T47D (cell line): ENCODE measurements at places on chromosomes 4 and X.
A peak's percentile ranks its signal among the peaks of the same experiment; 100 is the strongest.

DNA sequence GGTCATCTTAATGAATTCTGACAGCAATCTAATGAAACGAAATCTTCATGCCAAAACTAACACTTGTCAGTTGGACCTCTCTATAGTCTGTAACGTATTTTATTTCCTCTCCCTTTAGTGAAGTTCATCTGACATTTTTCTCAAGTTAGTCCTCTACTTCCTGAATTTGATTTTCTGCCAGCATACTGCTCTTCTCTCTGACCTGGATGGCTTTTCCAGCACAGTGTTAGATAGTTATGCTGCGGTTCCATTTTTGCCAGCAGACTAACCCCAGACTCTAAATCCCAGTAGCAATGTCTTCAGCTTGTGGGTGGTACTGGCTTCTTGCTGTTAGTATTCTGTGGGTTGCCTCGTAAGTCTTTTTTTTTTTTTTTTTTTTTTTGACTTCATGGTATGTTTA is 146.7 kb upstream of the VEGFC start:
- DNase-seq: no peak

DNA sequence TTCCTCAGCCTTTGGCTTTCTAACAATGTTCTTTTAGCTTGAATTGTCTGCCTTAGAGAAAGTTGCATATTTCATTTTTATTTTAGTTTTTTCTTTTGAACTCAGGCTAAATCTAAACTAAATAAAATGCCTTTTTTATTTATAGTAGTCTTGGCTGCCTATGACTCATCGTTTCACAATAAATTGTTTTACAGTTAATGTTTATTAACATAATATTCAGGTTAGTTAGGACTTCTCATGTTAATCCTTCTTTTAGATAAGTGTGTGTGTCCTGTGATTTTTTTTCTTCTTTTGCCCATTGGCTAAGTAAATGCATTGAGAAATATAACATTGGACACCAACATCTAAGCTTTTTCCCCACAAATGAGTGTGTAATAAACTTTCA is 1.6 kb downstream of the RP2 start:
- no peak for DNase-seq

GRCh38 chr4:169060391-169061091 is 50.5 kb upstream of the CBR4 start:
- no peak for DNase-seq

DNA sequence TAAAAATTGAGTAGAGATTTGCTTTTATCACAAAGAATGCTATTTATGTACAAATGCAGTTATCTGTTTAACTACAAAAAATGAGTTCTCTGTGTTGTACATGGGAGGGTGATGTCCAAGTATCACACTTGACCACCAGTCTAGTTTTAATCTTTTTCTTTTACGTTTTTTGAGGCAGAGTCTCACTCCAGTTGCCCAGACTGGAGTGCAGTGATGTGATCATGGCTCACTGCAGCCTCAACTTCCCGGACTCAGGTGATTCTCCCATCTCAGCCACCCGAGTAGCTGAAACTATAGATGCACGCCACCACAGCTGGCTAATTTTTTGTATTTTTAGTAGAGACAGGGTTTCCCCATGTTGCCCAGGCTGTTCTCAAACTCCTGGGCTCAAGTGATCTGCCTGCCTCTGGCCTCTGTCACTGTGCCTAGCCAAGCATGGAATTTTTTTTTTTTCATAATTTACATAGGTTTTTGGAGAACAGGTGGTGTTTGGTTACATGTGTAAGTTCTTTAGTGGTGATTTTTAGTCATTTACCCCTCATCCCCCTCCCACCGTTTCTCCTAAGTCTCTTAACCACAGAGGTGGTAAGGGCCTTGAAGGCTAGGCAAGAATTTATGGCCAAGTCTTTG is 47.9 kb upstream of the RPA4 start:
- DNase-seq: no peak

DNA sequence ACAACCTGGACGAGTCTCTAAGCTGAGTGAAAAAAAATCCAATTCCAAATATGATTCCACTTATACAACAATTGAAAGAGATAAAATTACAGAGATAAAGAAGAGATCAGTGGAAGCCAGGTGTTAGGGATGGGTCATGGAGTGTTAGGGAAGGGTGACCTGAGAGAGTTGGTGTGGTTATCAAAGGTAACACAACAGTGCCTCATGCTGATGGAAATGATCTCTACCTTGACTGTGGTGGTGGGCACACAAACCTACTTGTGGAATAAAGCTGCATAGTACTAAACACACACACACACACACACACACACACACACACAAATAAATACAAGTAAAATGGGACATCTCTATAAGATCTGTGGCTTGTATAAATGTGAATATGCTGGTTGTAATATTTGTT is 26.0 kb downstream of the BEND2 start:
- DNase-seq: no peak

- no peak for DNase-seq
These were observed 74.7 kb upstream of the C4orf50 start for GRCh38 chr4:6092971-6093370.

- DNase-seq: no peak
These were observed 73.9 kb downstream of the AMOT start for GRCh38 chrX:112766774-112767173.

DNA sequence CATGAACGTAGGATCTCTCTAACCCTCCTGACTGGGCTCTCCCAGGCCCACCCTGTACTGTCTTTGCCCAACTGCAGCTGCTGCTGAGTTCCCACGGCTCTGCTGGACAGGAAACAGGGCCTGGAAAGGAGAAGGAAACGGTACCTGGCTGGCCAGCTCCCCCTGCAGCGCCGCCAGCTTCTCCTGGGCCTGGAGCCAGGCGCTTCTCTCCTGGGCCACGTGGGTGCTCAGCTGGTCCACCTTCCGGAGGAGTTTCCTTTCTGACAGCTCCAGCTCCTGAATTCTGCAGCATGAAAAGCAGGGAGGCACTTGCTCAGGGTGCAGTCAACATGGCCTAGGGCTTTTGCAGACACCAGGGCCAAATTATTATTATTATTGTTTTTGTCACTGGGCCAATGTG is 6.5 kb downstream of the C4orf50 start:
- DNase-seq: peak; percentile 53

GRCh38 chr4:8221476-8221875 is 22.4 kb downstream of the SH3TC1 start:
- DNase-seq: no peak

- DNase-seq: no peak
These were observed 153.5 kb upstream of the FAM241A start for GRCh38 chr4:111991797-111992196.

GRCh38 chrX:131477498-131477897 is 66.4 kb upstream of the OR13H1 start:
- DNase-seq: no peak

DNA sequence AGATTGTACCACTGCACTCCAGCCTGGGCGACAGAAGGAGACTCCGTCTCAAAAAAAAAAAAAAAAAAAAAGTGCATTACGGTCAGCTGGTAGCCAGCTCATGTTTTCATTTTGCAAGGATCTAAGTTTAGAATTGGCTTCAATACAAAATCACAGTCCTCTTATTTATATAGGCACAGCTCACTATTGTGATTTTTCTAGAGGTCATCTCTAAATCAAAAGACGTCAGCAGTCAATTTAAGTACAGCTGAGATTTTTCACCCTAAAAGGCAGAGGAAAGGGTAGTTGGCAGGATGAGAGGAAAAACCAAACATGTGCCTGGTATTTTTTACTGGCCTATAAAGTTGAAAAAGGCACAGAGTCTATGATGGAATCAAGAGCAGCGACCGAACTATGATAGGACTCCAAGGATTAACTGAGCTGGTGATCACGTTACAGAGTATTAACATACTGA is 30.8 kb downstream of the ASB5 start:
- no peak for DNase-seq

DNA sequence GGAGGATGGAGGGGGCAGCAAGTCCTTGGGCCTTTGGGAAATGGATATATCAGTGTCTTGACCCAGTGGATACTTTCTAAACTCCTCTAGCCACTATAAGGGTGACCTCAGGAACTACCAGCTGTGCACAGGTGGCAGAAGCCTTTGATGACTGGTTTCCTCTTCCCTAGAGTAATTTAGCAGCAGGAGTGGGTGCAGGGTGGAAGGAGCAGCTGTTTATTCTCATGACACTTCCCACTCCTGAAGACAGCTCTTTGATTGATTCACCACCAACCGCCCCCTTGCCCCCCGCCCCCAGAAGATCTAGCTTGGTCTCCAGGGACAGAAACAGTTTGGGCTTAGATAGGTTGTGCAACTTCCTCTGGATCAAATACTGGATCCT is 63.0 kb downstream of the GPC3 start:
- DNase-seq: no peak
